Fibroblast of villous mesenchyme (primary cell): ENCODE measurements at places on chromosomes 6 and 20. TPM values are rescaled to one million over a fixed set of nuclear protein-coding genes. Genes with fewer than 3 reads are reported as not detected.

LY6G5C gene
- total RNA-seq, result 0.43 and 0.64 TPM in 2 replicates

DNA sequence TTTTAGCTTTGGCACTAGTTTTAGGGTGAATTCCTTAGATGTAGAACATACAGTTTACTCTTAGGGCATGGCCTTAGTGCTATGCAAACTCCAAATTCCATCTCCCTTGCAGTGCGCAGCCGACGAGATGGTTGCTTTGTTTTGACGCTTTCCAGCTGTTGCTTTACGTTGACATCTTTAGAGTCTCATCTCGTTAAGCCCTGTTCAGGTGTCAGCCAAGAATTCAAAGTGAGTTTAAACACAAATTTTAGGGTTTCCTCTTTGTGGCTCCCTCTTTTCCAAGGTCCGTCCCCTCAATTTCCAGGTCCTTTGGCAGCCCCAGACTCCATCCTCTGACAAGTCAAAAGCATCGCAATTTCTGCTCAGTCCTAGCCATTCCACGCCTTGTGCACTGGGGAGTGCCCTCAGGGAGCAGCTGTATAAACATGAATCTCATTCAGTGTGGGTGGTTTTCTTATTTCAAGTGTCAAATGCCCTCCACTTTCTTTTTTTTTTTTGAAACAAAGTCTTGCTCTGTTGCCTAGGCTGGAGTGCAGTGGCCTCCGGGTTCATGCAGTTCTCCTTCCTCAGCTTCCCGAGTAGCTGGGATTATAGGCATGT, 14.1 kb upstream of the MAK start:
- no peak for DNase-seq

GRCh38 chr20:63435552-63435951, 36.9 kb downstream of the KCNQ2 start:
- DNase-seq, result no peak

DEFB132 gene
- total RNA-seq, result not detected in 2 replicates

- no peak for DNase-seq
Measured at GRCh38 chr6:166253778-166254204, 54.4 kb downstream of the PRR18 start.

GNMT gene
- total RNA-seq, result 0.32 TPM in 1 of 2 replicates, not detected in the other

PBOV1 gene
- total RNA-seq, result not detected in 2 replicates
